ENCODE measurements at places on chromosomes 1 and 21.

- DNase-seq: no peak
Measured at GRCh38 chr1:92444351-92444750, 42.4 kb downstream of the GFI1 start.

DNA sequence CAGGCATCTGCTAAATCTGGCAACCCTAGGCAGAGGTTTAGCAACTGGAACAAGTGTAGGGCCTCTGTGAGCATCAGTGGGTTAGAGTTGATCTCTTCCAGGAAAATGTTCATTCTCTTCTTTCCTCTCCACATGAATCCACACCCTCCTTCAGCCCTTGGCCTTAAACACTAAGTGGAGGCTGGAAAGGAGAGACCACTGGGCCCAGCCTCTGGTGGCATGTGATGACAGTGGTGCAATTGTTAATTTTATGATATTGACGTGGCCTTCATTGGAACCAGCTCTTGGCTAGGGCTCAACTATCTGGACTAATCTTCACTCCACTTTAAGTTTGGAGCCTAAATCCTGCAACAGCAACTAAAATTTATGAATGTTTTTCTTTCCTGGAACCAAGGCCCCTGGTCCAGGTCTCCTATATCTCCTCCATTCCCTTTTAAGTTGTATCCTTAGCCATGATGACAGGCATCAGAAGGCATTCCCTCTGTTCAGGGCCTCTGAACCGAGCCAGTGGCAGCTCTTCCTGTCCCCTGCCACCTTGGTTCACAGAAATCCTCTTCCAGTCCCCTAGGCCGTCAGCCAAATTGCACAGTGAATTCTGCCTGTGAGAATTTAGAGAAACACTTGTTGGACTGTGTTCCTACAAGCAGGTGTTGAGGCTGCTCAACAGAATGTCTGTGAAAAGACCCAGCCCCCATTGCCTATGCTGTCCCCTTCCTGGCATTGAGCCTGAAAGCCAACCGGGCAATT, 132.2 kb downstream of the PSMG1 start:
- no peak for DNase-seq

DNA sequence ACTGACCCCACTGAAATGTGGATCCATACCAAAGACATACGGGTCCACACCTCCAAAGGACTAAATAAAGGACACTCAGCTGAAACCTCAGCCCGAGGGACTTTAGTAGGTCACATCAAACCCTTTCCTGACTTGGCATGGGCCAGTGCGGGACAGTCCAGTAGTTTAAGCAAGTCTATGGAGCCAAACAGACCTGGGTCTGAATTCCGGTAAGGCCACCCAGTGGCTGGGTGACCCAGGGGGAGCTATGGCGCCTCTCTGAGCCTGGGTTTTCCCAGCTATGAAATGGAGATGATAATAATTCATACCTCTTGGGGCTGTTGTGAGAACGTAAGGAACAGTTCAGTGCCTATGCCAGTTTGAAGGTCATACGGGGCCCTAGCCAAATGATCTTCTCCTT, 36.2 kb upstream of the ZBTB40 start:
- DNase-seq: no peak

DNA sequence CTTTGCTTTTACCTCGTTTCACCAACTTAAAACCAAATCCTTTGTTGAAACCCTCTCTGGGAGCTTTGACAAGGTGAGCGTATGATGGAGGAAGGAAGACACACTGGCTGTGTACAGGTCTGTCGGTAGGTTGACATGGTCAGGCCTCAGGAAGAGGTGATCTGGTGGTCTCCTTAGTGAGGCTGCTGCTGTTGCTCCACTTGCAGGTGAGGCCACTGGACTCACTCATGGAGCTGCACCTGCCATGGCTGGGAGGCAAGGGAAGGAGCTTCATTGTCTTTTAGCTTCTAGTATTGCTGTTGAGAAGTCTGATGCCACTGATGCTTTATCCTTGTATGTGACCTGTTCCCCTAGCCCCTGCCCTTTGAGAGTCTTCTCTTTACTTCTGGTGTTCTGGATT, 35.7 kb downstream of the TENT5C start:
- no peak for DNase-seq

GRCh38 chr21:45735259-45736000, 91.9 kb downstream of the PCBP3 start:
- DNase-seq: no peak

GRCh38 chr1:230507236-230507635, 81.1 kb upstream of the PGBD5 start:
- no peak for DNase-seq
